Chondrocyte (in vitro differentiated cells): ENCODE measurements at places on chromosomes 4 and X. TPM values are rescaled to one million over a fixed set of nuclear protein-coding genes. Genes with fewer than 3 reads are reported as not detected.

DNA sequence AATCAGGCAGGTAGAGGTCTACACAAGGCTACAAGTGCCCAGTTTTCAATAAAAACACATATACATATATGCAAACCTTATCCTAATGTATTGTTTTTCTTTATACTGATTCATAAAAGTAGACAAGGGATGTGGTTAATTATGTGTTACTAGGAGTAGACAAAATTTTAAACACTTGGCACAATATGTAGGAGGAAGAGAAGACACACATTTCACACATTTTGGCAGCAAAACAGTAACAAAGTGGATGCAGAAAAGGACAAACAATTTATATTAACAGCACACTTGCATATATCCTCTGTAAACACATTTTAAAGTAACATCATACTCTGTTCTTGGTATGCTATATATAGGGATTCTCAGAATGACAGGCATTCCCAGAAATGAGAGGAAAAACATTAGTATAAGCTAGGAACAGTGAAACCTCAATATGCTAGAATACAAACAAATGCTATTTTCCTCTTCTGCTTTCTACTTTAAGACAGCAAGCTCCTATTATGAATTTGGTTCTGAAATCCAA is 63.8 kb downstream of the GPRIN3 start:
- no peak overlapping the region for H3K27ac ChIP-seq
- no peak for DNase-seq
- no peaks in the 10 kb centered on the region for H3K36me3 ChIP-seq

PRRG1 gene
- 10.8 to 11.6 TPM (median 11.6 TPM) in 3 replicates for total RNA-seq

DNA sequence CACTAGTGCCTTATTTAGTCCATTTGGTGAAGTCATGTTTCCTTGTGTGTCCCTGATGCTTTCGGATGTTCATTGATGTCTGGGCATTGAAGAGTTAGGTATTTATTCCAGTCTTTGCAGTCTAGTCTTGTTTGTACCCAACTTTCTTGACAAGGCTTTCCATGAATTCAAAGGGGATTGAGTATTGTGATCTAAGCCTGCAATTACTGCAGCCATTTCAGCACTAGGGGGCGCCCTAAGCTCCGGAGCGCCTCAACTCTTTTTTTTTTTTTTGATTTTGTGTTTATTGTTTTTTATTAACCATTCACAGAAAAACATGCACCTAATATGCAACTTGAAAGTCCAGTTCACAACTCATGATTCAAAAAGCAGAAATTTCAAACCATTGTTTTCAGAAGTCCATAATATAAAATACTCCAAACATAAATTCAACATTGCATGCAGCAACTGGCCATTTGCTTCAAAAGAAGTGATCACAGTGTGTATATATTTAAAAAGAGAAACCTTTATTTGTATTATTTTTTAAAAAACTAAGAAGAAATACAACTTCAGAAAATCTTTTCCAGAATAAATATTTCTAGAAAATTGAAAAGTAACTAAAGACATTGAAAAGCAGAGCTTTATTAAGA is 59.2 kb downstream of the PTPN13 start:
- no peak overlapping the region for H3K27ac ChIP-seq
- H3K27me3 ChIP-seq: no peaks in the 10 kb centered on the region
- no peak for DNase-seq
- H3K36me3 ChIP-seq: peaks cover 62% of the 10 kb centered on the region

- H3K4me3 ChIP-seq: no peak overlapping the region
- peaks cover 6% of the 10 kb centered on the region for H3K27me3 ChIP-seq
Measured at GRCh38 chr4:3470244-3471097, 7.4 kb downstream of the DOK7 start.

STPG2 gene
- total RNA-seq: 0.12 to 0.77 TPM in 2 of 3 replicates, not detected in the other

ZNF711 gene
- 6.7 to 7.2 TPM (median 6.7 TPM) in 3 replicates for total RNA-seq

FHIP1A gene
- 1.7 to 4.8 TPM (median 1.8 TPM) in 3 replicates for total RNA-seq

MGAT4D gene
- total RNA-seq: not detected in 3 replicates

- DNase-seq: no peak
- H3K36me3 ChIP-seq: peaks cover 25% of the 10 kb centered on the region
- peak overlapping the region; percentile 15 for H3K27ac ChIP-seq
- H3K27me3 ChIP-seq: no peaks in the 10 kb centered on the region
- H3K4me1 ChIP-seq: peaks cover 38% of the 10 kb centered on the region
Measured at GRCh38 chr4:186658657-186659056, 65.0 kb downstream of the FAT1 start.

DNA sequence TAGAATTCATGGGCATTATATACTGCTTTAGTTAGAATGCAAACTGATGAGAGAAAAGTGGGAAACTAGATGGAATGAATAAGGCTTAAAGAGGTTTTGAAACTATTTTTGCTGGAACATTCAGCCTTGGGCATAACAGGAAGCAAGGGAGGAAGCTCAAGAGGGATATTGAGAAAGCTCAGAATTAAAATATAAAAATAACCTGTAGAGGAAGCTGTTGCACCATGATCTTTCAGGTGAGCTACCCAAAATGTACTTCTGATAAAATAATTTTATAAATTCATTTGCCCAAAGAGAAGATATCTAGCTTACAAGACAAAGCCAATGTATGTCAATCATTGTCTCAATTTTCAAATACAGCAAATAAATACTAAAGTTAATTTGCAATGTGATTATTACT is 11.3 kb downstream of the GC start:
- H3K27ac ChIP-seq: no peak overlapping the region
- DNase-seq: no peak
- no peaks in the 10 kb centered on the region for H3K4me1 ChIP-seq

CLCN3 gene
- 34.7 to 47.3 TPM (median 36.5 TPM) in 3 replicates for total RNA-seq

DNA sequence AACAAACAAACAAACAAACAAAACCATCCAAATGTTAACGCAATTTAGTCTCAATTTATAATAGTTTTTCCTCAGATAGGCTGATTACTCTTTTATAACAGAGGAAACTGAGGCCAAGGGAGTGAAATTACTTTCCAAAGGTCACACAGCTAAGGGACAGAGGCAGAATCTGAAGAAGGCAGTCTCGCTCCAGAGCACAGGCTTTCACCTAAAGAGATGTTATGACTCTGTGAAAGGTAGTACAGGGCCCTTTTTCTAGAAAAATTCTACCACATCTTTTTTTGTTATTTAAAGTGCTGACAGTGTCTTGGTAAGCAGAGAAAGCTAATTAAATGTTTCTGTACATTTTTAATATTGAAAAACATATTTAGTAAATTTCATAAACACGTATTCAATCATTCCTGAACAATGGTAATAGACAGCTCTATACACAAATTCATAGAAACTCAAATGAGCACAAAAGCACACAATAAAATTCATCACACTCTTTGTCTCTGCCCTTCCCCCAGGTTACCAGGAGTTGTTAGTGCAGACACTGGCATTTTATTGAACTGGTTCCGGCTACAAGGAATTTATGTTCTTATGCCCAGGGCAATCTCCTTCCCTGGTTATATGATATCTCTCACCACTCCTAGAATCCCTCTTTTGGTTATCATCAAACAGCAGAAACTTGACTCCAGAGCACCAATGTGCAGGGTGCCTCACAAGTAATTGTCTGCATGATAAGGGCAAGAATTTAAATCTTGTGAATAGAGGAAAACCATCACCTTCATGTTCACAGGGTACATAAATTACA is 7.7 kb upstream of the APBB2 start:
- H3K4me3 ChIP-seq: no peak overlapping the region
- H3K27ac ChIP-seq: no peak overlapping the region
- no peaks in the 10 kb centered on the region for H3K36me3 ChIP-seq
- no peak for DNase-seq

HGFAC gene
- 0.28 to 0.36 TPM (median 0.35 TPM) in 3 replicates for total RNA-seq

- DNase-seq: no peak
- H3K27ac ChIP-seq: no peak overlapping the region
- no peak overlapping the region for H3K4me3 ChIP-seq
- H3K4me1 ChIP-seq: no peaks in the 10 kb centered on the region
Measured at GRCh38 chr4:162497564-162498167, 333.9 kb upstream of the FSTL5 start.

- no peak overlapping the region for H3K27ac ChIP-seq
- H3K4me3 ChIP-seq: no peak overlapping the region
- H3K27me3 ChIP-seq: no peaks in the 10 kb centered on the region
- no peaks in the 10 kb centered on the region for H3K36me3 ChIP-seq
Measured at GRCh38 chr4:26181616-26182015, 139.2 kb upstream of the RBPJ start.

DNA sequence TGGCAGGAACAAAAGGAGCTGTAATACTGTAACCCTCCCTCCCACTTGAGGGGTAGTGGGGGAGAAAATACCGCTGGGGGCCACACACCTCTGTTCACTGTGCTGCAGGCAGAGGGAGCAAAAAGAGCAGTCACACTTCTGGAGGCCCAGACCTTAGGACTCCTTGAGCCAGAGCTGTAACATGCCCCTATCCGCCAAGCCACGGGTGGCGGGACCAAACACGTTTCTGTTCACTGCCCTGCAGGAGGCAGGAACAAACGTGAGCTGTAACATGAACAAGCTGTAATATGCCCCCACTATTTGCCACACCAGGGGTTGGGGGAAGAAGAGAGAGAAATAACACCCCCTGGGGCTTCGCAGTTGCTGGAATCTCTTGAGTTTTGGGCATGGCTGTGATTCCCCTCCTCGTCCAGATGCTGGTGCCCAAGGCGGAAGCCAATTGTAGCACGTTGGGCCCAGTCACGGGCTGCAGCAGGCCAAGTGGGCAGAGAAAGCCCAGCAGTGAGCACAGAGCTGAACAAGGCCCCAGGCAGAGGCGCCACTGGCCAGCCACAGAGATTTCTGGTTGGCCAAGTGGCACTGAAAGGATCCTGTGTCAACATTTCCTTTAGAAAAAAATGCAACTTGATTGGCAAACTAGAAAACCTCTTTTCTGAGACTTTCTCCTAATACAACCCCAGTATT is 509.7 kb downstream of the INPP4B start:
- peaks cover 2% of the 10 kb centered on the region for H3K36me3 ChIP-seq
- no peak overlapping the region for H3K27ac ChIP-seq
- no peak overlapping the region for H3K4me3 ChIP-seq
- peaks cover 45% of the 10 kb centered on the region for H3K4me1 ChIP-seq

- DNase-seq: no peak
- H3K36me3 ChIP-seq: peaks cover 3% of the 10 kb centered on the region
- H3K4me3 ChIP-seq: no peak overlapping the region
- no peak overlapping the region for H3K27ac ChIP-seq
- no peaks in the 10 kb centered on the region for H3K27me3 ChIP-seq
Measured at GRCh38 chr4:107006218-107006617, 29.9 kb downstream of the DKK2 start.

NXF2B gene
- total RNA-seq: not detected in 3 replicates

GRCh38 chr4:79862821-79863220 is 210.2 kb downstream of the ANTXR2 start:
- no peak overlapping the region for H3K4me3 ChIP-seq
- no peaks in the 10 kb centered on the region for H3K4me1 ChIP-seq
- H3K27me3 ChIP-seq: peaks cover 9% of the 10 kb centered on the region

DNA sequence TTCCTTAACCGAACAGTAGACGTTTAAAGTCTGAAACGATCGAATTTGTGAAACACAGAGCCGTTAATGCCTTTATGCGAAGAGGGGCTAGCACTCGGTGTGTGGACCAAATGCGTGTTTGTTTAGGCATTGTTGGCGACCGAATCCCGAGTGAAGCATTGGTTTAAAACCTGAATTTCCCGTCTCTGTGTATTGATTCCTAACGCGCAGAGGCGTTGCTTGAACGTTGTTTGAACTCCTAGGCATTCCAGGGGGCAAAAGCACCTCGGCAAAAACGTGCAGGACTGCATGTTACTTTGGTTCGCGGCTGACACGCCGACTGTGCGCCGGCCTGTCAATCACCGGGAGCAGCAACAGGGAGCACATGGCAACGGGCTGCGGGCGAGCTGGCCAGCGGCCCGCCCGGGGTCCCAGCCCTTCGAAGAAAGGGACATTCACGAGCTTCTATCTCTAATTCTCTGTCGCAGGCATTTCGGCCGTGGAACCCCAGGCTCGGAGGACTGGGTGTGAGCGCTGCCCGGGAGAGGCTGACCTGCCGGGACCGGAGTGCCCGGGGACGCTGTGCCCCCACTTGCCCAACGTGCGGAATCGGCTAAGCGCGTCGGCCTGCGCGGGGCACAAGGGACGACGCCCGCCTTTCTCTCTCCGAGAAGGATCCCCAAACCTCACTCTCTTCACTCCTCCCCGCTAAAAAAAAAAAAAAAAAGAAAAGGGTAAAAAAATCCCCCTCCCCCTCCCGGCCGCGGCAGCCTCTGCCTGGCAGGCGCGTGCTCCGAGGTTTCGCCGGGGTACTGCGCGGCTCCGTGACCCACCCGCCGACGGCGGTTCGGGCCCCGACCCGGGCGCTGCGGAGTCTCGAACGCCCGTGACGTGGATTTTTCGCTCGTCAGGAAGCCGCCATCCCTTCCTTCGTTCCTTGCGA is 810 bp downstream of the SPRY1 start:
- H3K4me3 ChIP-seq: peak overlapping the region; percentile 90
- H3K36me3 ChIP-seq: peaks cover 6% of the 10 kb centered on the region
- no peak for DNase-seq
- H3K27me3 ChIP-seq: no peaks in the 10 kb centered on the region
- H3K4me1 ChIP-seq: peaks cover 30% of the 10 kb centered on the region

DNA sequence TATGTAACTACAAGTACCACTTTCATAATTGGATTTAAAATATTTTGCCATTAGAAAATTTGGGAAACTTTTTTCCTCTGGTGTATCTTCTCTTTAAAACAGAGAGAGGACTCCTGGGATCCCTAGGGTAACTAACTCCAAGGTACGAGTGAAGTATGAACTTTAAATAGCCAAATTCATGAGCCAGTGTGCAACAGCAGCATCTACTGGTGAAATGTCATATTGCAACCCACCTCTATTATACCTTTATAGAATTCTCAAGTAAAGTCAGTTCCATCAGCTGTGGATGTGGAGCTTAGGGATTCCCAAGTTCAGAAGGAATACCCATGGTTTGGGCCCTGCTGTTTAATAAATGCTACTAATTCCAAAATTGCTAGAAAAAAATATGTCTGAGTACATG is 282.7 kb upstream of the TAPT1 start:
- H3K4me3 ChIP-seq: no peak overlapping the region
- H3K27me3 ChIP-seq: no peaks in the 10 kb centered on the region
- H3K4me1 ChIP-seq: no peaks in the 10 kb centered on the region
- H3K36me3 ChIP-seq: peaks cover 3% of the 10 kb centered on the region
- DNase-seq: no peak
- H3K27ac ChIP-seq: no peak overlapping the region

DNA sequence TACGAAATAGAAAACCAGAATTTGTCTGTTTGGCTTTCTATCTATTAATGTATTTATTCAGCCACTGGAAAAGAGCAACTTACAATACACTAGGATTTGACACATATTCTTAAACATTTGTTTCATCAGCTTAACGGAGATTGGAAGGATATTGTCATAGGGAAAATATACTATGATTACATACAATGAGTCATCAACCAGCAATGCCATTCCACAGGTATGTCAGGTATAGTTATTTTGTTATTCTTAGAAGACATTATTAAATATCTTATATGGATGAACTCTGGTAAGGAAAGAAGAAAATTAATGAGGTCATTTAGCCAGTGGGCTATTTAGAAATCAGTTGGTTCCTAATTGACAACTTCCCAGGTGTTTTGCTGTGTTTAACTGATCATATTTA is 926.6 kb downstream of the STIM2 start:
- H3K4me3 ChIP-seq: no peak overlapping the region
- peaks cover 31% of the 10 kb centered on the region for H3K4me1 ChIP-seq
- DNase-seq: no peak
- H3K27ac ChIP-seq: no peak overlapping the region
- H3K36me3 ChIP-seq: peaks cover 2% of the 10 kb centered on the region
